ENCODE measurements at places on chromosomes 12 and 14. TPM values are rescaled to one million over a fixed set of nuclear protein-coding genes. Genes with fewer than 3 reads are reported as not detected.

The GPR65 gene
- total RNA-seq, result 17.5 TPM

DNA sequence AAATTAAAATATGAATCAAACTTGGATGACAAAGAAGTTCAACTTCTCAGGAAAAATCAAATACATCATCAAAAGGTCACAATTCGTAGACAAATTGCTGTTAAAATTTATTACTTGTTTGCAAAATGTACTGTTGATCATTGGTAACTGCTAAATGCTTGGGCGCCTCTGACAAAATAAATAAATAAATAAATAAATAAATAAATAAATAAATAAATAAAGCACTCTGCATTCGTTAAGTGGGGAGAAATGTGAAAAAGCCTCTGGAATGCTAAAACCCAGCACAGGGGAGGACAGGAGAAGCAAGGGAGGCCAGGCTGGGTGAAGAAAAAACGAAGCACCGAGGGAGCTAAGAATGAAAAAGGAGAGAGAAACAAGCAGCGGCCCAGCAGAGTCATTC lies 115.2 kb downstream of the BCL11B start:
- no peak overlapping the region for H3K4me3 ChIP-seq
- no peak for DNase-seq
- H3K27ac ChIP-seq, result no peak overlapping the region
- H3K4me1 ChIP-seq, result peaks cover 7% of the 10 kb centered on the region

The THTPA gene
- total RNA-seq, result 9.4 TPM

The CCER1 gene
- total RNA-seq, result not detected

DNA sequence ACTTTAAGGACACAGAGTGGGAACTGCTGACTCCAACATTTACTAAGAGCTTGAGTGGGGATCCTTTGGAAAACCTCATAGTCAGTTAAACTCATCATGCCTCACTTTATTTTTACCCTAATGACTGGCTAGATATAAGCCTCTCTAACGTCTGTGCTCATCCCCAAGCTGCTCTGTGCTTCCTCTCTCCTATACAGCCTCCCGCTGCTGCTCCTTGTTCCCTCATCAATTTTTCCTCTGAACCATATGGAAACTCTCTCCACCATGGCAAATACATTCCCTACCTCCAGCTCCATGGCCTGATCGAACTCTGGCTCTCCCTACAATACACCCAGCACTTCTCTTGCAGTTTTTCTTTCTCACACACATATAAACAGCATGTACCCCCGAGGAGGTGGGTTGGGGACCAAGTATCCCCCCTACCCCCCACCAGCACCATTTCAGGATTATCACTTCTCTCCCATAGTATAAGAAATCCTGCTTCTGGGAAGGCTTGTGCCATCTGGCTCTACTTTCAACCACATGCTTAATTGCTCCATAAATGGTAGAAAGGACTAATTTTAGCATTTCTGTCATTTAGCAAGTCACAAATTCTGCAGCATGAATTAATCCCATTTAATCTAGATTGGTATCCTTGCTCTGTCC lies 39.2 kb upstream of the DYRK2 start:
- no peaks in the 10 kb centered on the region for H3K36me3 ChIP-seq
- no peak for DNase-seq
- peaks cover 2% of the 10 kb centered on the region for H3K4me1 ChIP-seq
- H3K27me3 ChIP-seq, result no peaks in the 10 kb centered on the region

The ASCL1 gene
- total RNA-seq, result not detected

GRCh38 chr12:65081496-65081895 lies 39.6 kb downstream of the WIF1 start:
- H3K27me3 ChIP-seq, result peaks cover 45% of the 10 kb centered on the region
- H3K27ac ChIP-seq, result no peak overlapping the region
- no peak for DNase-seq

The HOXC6 gene
- total RNA-seq, result not detected

- H3K4me3 ChIP-seq, result no peak overlapping the region
- H3K36me3 ChIP-seq, result no peaks in the 10 kb centered on the region
- H3K4me1 ChIP-seq, result no peaks in the 10 kb centered on the region
- no peak overlapping the region for H3K27ac ChIP-seq
Observed at GRCh38 chr12:97167598-97167997, 260.5 kb downstream of the NEDD1 start.

DNA sequence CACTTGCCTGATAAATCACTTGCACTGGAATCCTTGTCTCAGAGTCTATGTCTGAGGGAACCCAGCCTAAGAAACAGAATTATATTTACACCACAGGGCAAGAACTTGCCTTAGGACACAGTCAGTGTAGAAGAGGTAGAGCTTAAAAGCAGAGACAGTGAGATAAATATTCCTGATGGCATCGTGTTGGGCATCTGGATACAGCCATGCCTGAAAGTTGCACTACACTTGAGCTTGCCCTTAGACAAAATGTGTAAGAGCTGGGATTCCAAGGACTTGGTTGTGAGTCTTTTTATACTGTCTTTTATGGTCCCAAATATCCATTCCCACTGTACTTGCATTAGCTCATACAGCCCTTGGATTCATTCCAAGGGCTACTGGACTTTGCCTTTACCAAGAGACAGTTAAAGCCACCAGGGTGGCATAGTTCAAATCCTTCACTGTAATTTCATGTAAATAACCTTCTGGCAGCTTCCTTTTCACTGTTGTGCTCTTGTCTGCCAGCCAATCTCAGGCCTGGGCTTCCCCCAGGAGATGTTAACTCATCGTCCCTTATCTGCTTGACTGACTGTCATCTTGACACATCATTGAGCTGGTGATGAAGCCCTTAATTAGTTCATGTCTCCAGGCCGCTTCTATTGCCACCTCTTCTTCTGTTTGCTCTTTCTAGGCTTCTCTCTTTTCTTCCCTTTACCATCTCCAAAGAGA lies 577.9 kb upstream of the TBX3 start:
- H3K27ac ChIP-seq, result no peak overlapping the region
- no peaks in the 10 kb centered on the region for H3K36me3 ChIP-seq
- no peaks in the 10 kb centered on the region for H3K27me3 ChIP-seq
- no peak for DNase-seq

- no peaks in the 10 kb centered on the region for H3K4me1 ChIP-seq
- H3K27ac ChIP-seq, result no peak overlapping the region
- H3K27me3 ChIP-seq, result peaks cover under 1% of the 10 kb centered on the region
- DNase-seq, result no peak
- H3K4me3 ChIP-seq, result no peak overlapping the region
- no peaks in the 10 kb centered on the region for H3K36me3 ChIP-seq
Observed at GRCh38 chr12:56695327-56696101, 7.4 kb upstream of the PTGES3 start.

The OTOGL gene
- not detected for total RNA-seq

DNA sequence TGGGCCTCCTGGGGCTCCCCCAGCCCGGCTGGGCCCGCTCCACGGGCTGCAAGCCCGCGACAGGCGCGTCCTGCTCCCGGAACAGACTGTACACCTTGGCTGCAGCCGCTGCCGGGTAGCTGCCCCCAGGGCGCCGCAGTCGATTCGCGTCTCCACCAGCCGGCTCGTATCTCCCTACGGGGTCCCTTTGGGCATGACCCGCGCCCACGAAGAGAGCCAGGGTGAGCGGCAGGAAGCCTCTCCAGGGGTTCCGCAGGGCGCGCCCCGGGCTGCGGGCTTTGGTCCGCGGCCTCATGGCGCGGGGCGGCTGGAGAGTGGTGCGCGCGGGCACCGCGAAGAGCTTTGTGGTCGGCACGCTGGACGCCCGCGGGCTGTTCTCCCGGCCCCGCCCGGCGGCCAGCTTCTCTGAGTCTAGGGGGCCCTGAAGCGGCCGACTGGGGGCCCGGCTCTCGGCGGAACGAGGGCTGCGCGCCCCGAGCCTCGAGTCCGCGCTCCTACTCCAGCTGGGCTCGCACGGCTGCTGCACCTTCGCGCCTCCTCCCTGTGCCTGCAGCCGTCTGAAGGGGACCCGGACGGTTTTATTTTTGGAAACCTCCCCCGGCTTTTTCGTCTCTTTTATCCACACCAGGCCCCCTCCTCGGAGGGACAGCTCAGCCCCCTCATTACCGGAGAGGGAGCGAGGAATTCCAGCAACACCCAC lies at the start of gene LTBP2:
Gene LTBP2 (minus strand): TSS at position 588 of the 700 bp plus-strand sequence. CDS start 293 bp downstream, at position 295.
- no peak for DNase-seq
- no peak within 1 kb of the TSS for H3K27ac ChIP-seq
- peaks cover 33% of the 10 kb centered on the region for H3K4me1 ChIP-seq

The LRRC10 gene
- not detected for total RNA-seq

The FZD10 gene
- total RNA-seq, result not detected

DNA sequence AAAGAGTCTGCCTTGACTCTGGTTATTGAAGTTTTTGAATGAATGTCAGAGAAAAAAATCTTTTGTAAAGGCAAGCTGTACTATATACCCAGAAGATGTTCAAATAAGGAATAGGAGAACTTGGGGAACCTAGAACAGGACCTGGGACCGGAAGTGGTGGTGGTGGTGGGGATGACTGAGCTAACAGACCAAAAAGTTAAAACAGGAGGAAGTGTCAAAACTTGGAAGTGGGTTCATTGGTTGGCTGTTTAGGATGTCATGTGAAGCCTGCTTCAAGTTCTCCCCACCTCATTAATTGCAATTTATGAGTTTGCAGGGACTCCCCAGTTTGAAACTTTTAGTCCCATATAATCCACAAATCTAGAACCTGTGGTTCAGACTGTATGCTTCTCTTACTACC lies 26.2 kb downstream of the PLXNC1 start:
- no peaks in the 10 kb centered on the region for H3K27me3 ChIP-seq
- peaks cover 17% of the 10 kb centered on the region for H3K36me3 ChIP-seq
- H3K4me1 ChIP-seq, result peaks cover 60% of the 10 kb centered on the region
- peak; percentile 45 for DNase-seq

DNA sequence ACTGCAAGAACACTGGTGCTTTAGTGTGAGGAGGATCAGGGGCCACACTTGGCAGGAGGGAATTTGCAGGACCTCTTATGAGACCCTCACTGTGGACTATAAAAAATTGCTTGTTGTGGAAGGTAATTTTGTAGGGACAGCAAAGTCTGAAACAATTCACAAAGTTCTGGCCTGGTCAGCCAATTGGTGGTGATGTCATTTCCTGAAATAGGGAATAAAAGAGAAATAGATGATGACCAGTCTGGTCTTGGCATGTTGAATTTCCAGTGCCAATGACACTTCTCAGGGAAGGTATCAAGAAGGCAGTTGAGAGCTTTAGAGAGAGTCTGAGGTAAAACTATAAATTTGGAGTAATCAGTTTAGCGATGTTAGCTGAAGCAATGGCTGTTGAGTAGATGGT lies 129.3 kb upstream of the LMNTD1 start:
- DNase-seq, result no peak
- no peaks in the 10 kb centered on the region for H3K4me1 ChIP-seq
- H3K36me3 ChIP-seq, result no peaks in the 10 kb centered on the region
- no peaks in the 10 kb centered on the region for H3K27me3 ChIP-seq

The DCAF4 gene
- total RNA-seq, result 31.8 TPM

DNA sequence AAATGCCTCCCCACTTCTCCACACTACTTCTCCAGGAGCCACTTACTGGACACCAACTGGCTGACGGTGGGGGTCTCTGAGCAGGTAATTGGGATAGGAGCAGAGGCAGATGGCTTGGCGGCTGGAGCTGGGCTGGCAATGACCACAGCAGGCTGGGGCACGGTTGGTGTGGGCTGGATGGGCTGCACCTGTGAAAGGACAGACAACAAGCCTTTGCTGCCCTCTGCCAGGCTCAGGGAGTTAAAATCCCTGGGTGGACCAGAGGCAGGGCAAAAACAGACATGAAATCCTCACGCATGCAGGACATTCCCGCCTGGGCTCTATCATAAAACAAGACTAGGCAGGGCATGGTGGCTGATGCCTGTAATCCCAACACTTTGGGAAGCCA lies 19.3 kb upstream of the TFCP2 start:
- H3K27me3 ChIP-seq, result no peaks in the 10 kb centered on the region
- no peak for DNase-seq
- no peak overlapping the region for H3K27ac ChIP-seq
- H3K36me3 ChIP-seq, result no peaks in the 10 kb centered on the region
- no peak overlapping the region for H3K4me3 ChIP-seq

The TRHDE gene
- not detected for total RNA-seq

GRCh38 chr12:95963096-95963495 lies 20.0 kb downstream of the AMDHD1 start:
- H3K36me3 ChIP-seq, result peaks cover 3% of the 10 kb centered on the region
- no peak overlapping the region for H3K4me3 ChIP-seq

- H3K4me3 ChIP-seq, result no peak overlapping the region
- peaks cover 27% of the 10 kb centered on the region for H3K27me3 ChIP-seq
- H3K36me3 ChIP-seq, result no peaks in the 10 kb centered on the region
- H3K4me1 ChIP-seq, result no peaks in the 10 kb centered on the region
Observed at GRCh38 chr12:71447691-71448132, 8.1 kb downstream of the LGR5 start.

- no peaks in the 10 kb centered on the region for H3K4me1 ChIP-seq
- H3K4me3 ChIP-seq, result no peak overlapping the region
- no peak overlapping the region for H3K27ac ChIP-seq
- DNase-seq, result no peak
- H3K36me3 ChIP-seq, result no peaks in the 10 kb centered on the region
- no peaks in the 10 kb centered on the region for H3K27me3 ChIP-seq
Observed at GRCh38 chr12:98173773-98174427, 341.5 kb upstream of the TMPO start.

DNA sequence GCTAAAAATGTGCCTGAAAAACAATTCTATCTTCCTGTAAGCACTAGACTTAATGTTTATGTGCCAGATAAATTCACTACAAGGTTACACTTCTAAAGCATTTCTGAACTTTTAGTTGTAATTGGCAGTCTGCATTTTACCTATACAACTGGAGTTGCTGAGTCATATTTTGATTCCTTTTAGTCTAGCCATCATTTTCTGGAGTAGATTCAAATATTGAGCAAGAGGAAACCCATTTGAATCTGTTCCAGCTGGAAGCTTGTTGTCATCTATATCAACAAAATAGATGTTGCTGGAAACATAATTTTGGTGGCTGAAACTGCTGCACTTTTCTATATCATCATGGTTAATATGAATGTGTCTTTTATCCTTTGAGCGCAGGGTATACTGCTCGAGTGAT lies 122.2 kb upstream of the CCDC175 start:
- H3K27me3 ChIP-seq, result peaks cover 4% of the 10 kb centered on the region
- no peaks in the 10 kb centered on the region for H3K36me3 ChIP-seq
- DNase-seq, result no peak

The MRPL51 gene
- 311 TPM for total RNA-seq

GRCh38 chr14:71108398-71109119 lies 201.3 kb downstream of the PCNX1 start:
- H3K27ac ChIP-seq, result no peak overlapping the region
- DNase-seq, result no peak
- H3K27me3 ChIP-seq, result no peaks in the 10 kb centered on the region
- peaks cover 3% of the 10 kb centered on the region for H3K4me1 ChIP-seq
- H3K36me3 ChIP-seq, result peaks cover 14% of the 10 kb centered on the region
- H3K4me3 ChIP-seq, result no peak overlapping the region

The CIROP gene
- total RNA-seq, result not detected

DNA sequence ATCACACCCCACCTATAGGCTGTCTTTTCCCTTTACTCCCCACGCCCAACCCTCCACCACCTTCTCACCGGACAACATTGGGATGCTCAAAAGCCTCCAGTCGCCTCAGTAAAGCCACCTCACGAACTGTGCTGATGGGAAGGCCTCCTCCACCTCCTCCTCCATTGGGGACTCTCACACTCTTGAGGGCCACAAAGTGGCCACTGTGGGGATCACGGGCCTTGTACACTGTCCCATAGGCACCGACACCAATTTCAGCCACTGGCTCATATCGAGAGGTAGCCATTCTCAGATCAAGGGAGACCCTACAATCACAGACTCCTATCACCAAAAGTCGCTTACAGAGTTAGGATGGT lies 700 bp downstream of the CDK4 start:
- H3K27ac ChIP-seq, result peak overlapping the region; percentile 100
- peaks cover 38% of the 10 kb centered on the region for H3K36me3 ChIP-seq
- H3K27me3 ChIP-seq, result no peaks in the 10 kb centered on the region
- H3K4me3 ChIP-seq, result peak overlapping the region; percentile 98
- H3K4me1 ChIP-seq, result peaks cover 52% of the 10 kb centered on the region

GRCh38 chr14:54567224-54567638 lies 303 bp downstream of the SAMD4A start:
- no peak for DNase-seq
- H3K27me3 ChIP-seq, result peaks cover 26% of the 10 kb centered on the region
- H3K36me3 ChIP-seq, result peaks cover 16% of the 10 kb centered on the region
- H3K4me1 ChIP-seq, result peaks cover 28% of the 10 kb centered on the region
- peak overlapping the region; percentile 91 for H3K27ac ChIP-seq
- peak overlapping the region; percentile 96 for H3K4me3 ChIP-seq

All from activated naive CD8-positive, alpha-beta T cell treated with anti-CD3 and anti-CD28 coated beads for 36 hours (primary cell).